ENCODE measurements at places on chromosomes 1 and 21.

GRCh38 chr1:88302843-88303486 is 381.1 kb upstream of the PKN2 start:
- peak; percentile 16 for DNase-seq

GRCh38 chr21:34553151-34553952 is 41.3 kb upstream of the KCNE1 start:
- DNase-seq: no peak

GRCh38 chr21:34603002-34603709 is 11.8 kb downstream of the RCAN1 start:
- DNase-seq: peak; percentile 95

- no peak for DNase-seq
Measured at GRCh38 chr21:16838331-16838730, 674.5 kb upstream of the CXADR start.

- DNase-seq: no peak
Measured at GRCh38 chr21:42997053-42997452, 22.7 kb downstream of the PKNOX1 start.

- no peak for DNase-seq
Measured at GRCh38 chr1:227729881-227730629, 5.0 kb downstream of the JMJD4 start.

- no peak for DNase-seq
Measured at GRCh38 chr1:153818876-153819275, 43.7 kb downstream of the SLC27A3 start.

DNA sequence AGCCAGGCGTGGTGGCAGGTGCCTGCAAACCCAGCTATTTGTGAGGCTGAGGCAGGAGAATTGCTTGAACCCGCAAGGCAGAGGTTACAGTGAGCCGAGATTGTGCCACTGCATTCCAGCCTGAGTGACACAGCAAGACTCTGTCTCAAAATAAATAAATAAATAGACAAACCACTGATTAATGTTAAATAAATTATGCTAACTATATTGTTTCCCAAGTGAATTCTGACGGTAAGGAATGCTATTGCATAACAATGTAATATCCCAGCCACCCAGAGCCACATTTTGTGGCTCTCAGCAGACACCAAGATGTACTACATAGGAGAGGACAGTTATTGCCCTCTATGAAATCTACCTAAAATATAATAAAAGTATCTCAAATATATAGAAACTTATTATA is 55.4 kb downstream of the LPGAT1 start:
- DNase-seq: no peak

DNA sequence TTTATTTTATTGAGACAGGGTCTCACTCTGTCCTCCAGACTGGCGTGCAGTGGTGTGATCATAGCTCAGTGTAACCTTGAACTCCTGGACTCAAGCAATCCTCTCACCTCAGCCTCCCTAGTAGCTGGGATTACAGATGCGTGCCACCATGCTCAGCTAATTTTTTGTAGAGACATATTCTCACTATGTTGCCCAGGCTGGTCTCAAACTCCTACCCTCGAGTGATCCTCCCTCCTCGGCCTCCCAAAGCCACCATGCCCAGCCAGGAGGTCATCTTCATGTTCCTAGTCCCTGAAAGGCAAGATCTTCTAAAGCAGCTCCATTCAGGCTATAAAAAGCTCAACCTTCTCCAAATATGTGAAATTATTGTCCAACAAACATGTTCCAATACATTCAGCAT is 53.9 kb downstream of the TOR1AIP2 start:
- no peak for DNase-seq

GRCh38 chr1:106080608-106081325 is 975.7 kb upstream of the PRMT6 start:
- no peak for DNase-seq

GRCh38 chr21:26877018-26877417 is 31.8 kb upstream of the ADAMTS1 start:
- DNase-seq: no peak

DNA sequence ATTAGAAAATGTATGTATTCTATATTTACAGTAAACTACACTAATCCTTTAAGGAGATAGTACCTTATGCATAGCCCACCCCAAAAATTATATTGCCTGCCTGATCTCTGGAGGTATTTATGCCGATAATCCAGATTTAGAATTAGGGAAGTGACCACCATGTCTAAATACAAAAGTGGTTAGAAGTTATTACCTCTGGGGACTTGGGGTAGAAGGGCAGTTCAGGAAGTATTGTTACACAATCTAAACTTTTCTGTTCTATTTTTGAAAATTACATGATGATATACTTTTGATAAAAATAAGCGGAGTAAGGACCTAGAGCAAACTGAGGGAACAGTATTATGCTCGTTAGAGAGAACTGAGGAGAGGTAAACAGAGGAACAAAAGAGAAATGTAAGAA is 90.5 kb upstream of the ZP4 start:
- no peak for DNase-seq

DNA sequence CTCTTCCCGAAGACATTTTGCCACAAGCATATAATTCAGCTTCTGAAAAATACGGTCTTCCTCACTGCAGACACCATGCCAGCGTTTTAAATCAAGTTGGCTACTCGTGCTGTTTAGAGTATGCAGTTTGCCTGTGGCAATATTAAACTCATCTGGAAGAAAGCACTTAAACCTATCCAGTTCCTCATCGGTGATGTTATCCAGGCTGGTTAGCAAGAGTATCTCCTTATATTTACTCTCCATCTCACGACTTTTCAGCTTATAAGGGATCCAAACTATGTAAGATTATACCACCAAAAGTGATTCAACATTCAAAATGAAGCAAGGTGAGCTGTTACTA is 9.7 kb upstream of the IFI16 start:
- DNase-seq: no peak

DNA sequence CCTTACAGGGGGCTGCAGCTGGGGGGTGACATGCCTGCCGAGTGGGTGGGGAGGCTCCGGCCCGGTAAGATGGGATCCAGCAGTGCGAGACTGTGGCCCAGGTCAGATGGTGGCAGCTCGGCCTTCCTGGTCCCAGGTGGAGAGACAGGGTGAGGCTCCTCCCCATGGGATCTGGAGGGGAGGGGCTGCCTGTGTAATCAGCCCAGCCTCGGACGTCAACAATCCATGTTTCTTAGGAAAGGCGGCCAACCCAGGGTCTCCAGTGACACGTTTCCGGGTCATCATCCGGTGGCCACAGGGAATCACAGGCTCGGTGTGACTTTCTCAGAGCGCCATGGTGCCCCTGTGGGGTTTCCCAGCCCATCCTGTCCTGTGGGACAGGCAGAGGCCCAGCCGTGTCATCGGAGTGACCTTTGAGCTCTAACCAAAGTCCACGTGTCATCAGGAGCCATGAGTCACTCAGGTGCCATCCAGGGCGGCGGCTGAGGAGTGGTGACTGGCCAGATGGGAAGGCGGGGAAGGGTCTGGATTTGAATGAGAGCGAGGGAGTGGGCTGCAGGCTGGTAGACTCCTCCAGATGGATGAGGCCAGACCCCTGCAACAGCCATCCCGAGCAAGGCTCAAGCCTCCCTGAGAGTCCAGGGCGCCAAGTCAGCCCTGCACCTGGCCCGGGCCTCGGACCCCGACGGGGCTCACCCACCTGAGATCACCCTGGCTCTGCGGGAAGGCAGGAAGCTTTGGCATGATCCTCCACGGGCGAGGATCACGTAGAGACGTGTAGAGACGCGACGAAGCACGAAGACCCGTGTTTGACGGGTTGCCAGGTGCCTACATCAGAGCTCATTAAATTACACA is 6.6 kb upstream of the HES4 start:
- DNase-seq: peak; percentile 44

- DNase-seq: no peak
Measured at GRCh38 chr1:94907136-94907535, 19.8 kb downstream of the CNN3 start.

DNA sequence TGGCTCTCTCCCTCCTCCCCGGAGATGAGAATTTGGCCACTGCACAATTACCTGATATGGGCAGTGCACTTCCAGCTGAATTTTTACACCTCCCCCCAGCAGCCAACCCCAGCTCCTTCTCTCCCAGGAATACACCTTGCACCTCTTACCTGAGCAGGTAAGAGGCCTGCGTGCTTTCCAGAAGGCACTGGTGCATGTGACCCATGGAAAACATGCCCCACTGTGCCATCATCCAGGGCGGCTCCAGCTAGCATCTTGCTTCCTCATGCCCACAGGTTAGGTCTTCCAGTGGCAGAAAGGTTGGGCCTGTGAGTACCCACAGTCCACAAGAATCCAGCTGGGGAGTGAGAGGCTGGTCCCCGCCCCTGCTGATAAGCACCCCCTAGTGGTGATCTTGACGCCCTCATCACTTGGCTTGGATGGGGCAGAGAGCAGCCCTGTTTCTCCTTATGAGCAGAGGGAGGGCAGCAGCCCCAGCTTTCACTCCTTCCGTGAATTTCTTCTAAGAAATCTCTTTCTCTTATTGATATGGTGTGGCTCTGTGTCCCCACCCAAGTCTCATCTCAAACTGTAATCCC is 57.8 kb downstream of the EDARADD start:
- DNase-seq: peak; percentile 46

DNA sequence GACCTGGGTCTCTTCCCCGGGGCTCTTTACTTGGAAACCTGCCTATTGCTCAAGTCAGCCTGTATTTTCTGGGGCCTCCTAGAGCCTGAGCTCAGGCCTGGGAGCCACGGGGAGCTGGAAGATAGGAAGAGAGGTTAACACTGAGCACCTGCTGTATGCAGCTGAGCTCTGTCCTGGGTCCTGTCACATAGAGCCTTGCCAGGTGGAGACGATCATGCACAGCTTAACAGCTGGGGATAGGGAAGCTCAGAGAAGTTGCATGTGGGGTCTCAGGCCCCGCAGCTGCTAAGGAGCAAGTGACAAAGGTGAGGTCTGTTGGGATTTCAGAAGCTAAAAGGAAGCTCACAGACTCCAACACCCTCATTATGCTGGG is 127.4 kb upstream of the TMEM51 start:
- no peak for DNase-seq

DNA sequence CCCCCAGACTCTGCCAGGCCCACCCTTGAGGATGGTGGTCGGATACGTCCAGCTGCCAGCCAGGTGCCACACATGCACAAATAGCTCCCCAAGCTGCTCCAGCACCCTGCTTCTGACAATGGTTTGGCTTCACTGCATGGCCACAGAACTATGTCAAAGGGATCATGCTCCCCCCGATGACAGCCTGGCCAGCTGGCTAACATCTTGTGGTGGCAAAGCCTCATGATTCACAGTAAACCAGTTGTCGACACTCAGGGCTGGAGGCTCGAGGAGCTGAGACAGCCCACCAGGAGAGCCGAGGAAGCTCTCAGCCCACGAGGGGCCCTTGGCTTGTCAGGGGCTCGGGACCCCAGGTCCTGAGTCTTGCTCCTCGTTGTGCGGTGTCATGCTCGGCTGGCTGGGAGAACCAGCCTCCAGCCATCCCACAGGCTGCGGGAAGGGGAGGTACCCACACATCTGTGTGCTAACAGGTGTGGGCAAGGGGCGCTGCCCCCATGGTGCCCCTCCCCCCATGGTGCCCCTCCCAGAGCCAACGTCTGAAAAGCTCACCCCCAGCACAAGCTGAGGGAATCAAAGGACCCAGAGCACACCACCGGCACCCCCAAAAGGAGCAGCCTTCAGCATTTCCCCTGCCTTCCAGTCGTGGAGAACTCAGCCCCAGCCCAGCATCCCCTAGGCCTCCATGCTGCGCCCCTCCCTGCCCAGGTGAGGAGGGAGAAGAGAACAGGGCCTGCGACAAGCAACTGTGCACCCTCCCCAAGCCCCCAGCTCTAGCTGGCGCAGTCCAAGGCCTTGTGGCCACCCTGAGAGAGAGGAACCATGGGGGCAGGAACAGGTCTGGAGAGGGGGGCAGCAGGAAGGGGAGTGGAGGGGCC is 41.2 kb downstream of the KIF21B start:
- DNase-seq: peak; percentile 66

DNA sequence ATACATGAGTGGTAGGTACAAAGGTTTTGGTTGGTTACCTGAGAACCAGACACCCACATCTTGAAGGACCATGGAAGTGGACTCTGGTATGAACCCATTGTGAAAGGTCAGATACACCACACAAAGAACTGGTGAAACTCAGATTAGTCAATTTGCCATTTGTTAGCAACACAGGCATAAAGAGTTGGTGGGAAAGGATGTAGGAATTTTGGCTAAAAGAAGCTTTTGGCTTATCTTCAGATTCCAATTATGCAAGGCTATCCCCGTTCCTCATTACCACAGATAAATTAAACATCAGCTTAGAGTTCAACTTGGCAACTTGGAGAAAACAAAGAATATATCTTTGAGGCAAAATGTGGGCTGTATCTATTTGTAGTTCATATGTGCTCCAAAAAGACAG is 87.0 kb upstream of the IRF2BP2 start:
- no peak for DNase-seq

- no peak for DNase-seq
Measured at GRCh38 chr1:78547081-78547480, 56.3 kb downstream of the PTGFR start.

DNA sequence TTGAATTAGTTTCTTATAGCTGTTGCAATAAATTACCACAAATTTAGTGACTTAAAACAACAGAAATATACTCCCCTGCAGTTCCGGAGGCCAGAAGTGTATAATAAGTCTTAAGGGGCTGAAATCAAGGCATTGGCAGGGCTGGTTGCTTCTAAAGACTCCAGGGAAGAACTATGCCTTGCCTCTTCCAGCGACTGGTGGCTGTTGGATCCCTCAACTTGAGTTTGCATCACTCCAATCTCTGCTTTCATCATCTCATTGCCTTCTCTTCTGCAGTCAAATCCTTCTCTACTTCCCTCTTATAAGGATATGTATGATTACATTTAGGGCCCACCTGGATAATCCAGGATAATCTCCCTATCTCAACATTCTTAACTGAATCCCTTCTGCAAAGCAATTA is 19.1 kb upstream of the MED18 start:
- no peak for DNase-seq

- DNase-seq: no peak
Measured at GRCh38 chr1:174968750-174969244, 30.9 kb upstream of the CACYBP start.

DNA sequence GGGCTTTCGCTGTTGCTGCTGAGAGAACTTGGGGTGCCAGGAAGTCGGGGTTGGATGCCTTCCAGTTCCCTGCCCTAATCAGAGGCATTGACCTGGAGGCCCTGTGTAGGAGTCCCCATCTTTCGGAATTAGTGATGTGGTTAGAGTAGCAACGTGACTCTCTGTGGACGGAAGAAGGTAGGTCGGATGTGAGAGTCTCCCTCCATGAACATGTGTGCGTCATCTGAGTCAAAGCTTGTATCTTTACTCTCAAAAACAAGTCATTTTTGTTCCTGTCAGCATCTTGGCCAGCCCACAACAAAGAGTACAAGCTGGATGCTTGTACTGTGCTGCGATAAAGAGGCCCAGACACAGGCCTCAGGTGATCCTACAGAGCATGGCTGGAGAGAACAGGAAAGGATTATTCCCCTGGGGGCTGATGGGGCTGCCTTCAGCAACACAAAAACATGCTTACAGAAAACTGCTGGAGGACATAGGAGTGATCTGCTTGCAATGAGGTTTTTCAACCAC is 31.0 kb upstream of the IL10 start:
- no peak for DNase-seq

GRCh38 chr1:167763525-167764220 is 41.9 kb downstream of the MPZL1 start:
- DNase-seq: no peak

GRCh38 chr1:14549897-14550620 is 48.4 kb upstream of the KAZN start:
- no peak for DNase-seq
